SHP77 (cell line): ENCODE measurements at places on chromosomes 7 and 10.
A peak's percentile ranks its signal among the peaks of the same experiment; 100 is the strongest.

- DNase-seq = no peak
Measured at GRCh38 chr10:123778719-123779517, 112.7 kb downstream of the CPXM2 start.

- DNase-seq = peak; percentile 90
Measured at GRCh38 chr7:137169282-137169698, 174.2 kb downstream of the PTN start.

DNA sequence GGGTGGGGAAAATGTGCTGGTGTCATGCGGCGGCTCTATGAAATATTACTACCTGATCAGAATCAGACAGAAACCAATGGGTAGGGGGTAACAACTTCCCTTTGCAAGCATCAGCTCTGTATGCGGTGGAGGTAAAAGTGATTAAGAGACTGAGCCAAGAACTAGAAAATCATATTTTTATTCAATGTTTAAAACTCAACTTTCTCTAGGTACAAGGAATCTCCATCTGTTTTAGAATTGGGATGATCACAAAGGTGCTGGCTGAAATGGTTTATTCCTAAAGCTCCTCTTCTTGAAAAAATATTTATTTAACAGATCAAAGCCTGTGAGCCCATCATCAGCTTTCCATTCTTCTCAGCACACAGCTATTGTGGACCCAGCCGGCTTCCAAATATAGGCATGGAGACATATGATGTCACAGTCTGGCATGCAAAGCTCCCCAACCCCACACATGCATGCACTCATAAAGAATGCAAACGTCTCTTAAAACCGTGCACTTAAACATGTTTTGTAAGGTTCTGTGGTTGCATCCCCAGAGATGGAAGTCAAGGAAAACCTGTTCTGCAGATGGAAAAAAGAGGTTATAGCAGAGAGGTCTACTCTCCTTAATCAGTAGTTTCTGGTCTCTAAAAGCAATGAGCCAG lies 126.0 kb downstream of the SKIDA1 start:
- peak; percentile 85 for DNase-seq

DNA sequence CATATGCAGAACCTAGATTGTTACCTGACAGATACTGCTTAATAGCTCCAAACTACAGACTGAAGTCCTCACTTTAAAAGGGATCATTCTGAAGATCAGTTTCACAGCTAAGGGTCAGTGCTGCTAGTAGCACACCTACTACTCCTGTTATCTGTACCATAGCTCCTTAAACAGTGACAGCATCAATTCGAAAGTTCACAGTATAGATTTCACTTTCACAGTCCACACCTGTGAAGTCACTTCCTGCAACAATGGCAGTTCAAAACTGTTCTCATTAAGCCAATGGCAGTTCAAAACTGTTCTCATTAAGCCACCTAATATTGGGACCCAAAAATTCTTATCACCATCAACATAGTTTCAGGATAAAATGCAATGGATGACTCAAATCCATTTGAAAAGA lies 10.7 kb upstream of the FHIP2A start:
- no peak for DNase-seq

DNA sequence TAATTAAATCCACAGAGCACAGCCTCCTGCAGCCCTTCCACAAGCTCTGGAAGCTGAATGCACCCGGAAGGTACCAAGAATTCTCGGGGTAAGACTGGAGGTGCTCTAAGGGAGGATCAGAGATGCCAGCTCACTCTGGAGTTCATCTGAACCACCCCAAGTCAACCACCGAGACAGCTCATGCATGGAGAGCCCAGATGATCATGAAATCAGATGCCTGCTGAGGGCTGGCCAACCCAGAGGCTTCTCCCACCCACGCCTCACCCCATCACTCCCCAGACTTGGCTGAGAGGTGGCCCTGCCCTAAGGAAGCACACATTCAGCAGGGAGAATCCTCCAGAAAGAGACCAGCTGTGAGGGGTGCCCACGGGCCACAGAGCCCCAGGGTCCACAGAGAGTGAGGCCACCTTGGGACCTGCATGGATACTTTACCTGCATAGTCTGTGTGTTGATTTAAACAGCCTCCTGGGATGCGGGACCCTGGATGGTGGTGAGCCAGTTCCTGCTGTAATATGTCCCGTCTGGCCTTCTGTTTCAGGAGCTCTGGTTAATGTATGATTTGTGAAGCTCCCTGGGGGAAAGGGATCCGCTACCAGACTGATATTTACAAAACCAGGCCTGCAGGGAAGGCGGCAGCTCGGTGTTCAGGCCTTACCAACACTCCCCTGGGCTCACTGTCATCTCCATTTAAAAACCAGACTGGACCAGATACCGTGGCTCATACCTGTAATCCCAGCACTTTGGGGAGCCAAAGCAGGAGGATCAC lies 64.9 kb downstream of the INSIG1 start:
- no peak for DNase-seq

- no peak for DNase-seq
Measured at GRCh38 chr7:80309971-80310549, 175.4 kb downstream of the GNAI1 start.

DNA sequence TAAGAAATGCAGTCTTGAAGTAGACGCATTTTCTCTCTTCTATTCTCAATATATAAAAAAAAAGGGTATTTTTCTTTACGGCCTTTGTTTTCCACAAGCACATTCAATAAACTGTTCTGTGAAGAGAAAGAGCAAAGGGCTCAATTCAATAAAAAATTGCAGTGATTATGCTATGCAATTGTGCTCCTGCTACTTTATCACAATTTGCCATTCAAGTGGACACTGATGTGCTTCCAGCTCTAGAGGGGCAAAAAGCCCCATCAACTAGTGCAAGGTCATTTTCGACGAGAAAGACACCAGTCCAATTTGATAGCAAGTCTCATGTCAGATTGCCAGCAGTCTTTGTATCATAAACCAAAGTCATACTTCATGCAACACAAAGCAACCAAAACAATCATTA lies 82.6 kb upstream of the THSD7A start:
- no peak for DNase-seq

- DNase-seq = no peak
Measured at GRCh38 chr10:31010062-31010461, 21.6 kb downstream of the ZNF438 start.

GRCh38 chr10:100709146-100710082 lies 36.0 kb upstream of the PAX2 start:
- no peak for DNase-seq

DNA sequence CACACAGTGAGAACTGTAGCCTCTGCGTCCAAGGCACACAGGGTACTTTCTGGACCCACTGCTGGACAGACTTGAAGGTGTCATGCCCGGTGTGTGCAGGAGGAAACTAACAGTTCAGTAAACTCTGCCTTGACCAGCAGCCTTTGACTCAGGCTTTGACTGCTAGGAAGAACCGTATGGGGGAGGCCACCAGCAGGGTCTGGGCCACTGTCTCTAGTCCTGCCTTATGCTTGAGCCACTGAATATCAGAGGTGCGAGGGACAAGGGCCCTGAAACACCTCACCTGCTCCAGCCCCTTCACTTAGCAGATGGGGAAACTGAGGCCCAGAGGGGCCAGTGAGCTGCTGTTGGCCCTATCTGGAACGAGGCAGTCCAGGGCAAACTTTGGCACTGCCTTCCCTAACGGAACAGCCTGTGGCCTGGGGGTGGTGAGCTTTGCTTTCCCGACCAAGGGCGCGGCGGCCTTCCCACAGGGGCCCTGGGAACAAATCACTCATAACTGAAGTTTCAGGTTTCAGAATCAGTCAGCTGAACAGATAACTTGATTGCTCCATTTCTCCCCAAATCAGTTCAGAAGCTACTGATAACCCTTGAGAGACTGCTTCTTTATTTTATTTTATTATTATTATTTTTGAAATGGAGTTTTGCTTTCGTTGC lies 130.0 kb downstream of the FAM53B start:
- DNase-seq = no peak

DNA sequence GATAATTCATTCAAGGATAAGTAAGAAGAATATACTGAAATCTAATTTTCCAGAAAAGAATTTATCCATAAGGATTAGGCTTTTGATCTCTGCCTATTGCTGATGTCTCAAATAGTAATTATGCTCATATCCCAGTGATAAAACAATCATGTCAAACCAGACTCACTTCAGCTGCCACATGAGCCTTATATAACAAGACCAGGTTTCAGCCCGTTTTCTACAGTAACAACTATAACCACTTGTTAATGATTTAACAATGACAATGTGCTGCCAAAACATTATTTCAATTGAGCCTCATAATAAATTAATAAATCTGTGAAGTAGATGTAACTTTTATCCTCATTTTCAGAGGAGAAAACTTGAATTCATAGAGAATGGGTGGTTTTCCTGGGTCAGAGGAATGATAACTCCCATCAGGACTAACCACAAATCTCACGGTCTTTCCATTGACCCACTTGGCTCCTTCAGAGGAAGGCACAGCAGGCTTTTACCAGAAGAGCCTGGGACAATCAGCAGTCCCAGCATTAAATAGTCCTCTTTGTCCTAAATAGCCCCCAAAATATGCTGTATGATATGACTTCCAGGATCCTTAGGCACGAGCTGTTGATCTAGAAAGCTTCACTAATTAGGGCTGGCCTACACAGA lies 42.5 kb upstream of the SLIT1 start:
- no peak for DNase-seq

DNA sequence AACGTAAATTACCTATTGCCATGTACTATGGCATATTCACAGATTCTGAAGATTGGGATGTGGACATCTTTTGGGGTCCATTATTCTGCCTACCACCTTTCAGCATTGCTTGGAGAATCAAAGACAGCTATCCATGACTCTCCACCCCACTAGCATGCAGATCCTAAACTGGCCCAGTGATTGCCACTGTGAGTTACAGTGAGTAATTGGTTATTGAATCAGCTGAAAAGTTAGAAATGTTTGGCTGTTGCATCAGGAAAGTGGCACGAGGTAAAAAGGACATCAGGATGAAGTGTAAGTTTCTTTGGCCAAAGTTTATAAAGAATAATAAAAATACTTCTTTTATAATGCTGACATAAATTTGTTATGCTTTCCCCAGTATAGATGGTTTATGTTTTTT lies 148.2 kb upstream of the ETV1 start:
- DNase-seq = no peak

DNA sequence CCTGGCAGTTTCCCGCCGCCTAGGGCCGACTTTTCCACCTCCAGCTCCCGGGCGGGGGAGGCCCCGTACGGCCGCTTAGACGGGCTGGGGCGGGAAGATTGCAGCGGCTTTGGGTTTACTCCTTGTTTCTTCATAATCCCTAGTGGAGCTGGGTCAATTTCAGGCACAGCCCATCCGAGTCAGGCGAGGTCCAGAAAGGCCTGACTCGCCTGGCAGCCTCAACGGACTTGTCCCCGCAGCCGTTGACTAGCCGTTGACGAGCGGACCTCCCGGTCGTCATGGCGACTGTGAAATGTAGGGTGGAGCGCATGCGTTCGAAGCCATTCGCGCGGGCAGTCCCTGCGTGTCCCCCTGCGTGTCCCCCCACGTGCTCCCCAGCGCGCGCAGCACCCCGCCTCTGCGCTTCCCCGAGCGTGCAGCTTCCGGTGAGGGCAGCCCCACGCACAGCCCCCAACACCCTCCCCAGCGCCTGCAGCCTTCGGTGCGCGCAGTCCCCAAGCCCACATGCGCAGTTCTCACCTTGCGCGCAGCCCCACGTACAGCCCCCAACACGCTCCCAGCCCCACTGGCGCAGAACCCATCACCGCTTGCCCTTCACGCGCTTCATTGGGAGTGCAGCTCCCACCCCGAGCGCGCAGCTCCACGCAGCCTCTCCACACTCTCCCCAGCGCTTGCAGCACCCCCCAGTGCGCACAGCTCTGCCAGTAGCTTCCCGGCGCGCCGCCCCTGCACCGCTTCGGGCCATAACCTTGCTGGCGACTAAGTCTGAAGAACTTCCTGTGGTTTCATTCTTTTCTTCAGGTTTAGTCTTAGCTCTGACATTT lies 67.8 kb downstream of the TBX20 start:
- DNase-seq = no peak

DNA sequence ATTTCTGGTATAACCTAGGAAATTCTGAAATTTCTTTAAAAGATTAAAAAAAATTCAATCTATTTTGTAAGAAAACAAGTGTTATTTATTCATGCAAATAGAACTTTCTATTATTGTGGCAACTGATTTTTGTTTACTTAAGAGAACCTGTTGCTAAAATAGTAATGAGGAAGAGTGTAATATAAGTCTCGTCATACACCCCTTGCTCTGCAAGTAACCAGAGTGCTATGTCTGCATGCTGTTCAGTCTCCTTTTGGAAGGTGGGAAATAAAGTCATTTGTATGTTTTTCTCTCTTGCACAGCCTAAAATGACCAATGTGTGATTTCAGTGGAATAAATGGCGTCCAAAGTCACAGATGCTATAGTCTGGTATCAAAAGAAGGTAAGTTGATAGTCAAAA lies 41.3 kb downstream of the PHTF2 start:
- no peak for DNase-seq

- no peak for DNase-seq
Measured at GRCh38 chr10:77114181-77114821, 523.3 kb downstream of the KCNMA1 start.

DNA sequence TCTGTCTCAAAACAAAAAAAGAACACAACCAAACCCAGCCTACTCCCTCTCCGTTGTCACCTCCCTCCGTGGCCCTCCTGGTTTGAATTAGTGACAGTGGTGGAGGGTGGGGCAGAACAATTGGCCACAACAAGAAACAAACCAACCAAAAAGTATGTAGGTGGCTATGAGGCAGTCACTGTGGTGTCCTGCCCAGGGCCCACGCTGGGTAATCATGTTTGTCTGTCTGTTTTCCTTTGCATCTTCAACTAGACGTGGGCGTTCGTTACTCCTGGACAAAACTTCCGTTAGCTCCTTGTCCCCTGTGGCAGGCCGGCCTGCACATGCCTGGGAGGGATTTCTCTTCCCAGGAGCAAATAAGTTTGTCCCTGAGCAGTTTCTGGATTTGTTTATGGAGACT lies 78.4 kb downstream of the XRCC2 start:
- no peak for DNase-seq

- no peak for DNase-seq
Measured at GRCh38 chr10:88082806-88083596, 219.6 kb downstream of the PTEN start.

DNA sequence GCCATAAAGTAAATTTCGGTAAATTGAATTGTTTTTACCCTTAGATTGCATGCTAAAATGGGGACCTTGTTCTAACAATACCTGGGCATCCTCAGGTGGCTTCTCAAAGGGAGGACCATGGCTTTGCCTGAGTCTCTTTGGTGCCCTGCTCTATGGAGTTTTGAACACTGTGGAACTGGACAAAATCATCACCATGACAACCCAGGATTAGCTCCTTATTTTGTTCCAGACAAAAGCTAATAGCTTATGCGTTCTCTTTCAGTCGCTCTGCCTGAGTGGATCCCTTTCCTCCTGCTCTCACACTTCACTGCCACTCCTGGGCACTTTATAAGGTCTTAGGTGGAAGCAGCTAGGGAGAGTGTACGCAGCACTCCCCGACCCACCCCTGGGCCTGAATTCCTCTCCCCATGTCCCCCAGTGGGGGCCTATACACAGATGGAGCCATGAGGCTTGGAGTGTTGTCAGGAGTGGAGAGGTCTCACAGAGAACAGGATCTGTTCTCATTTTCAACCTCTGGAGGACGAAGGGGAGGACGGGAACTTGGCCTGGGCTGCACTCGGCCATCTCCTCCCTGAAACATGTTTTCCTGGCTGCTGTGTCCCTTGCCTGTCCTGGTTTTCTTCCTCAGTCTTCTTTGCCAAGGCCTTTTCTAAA lies 19.0 kb downstream of the ADCYAP1R1 start:
- no peak for DNase-seq

GRCh38 chr7:77649716-77650349 lies 46.4 kb upstream of the RSBN1L start:
- no peak for DNase-seq

- DNase-seq = no peak
Measured at GRCh38 chr10:49179699-49180443, 8.3 kb downstream of the TMEM273 start.

GRCh38 chr7:23474829-23475575 lies 4.7 kb upstream of the IGF2BP3 start:
- DNase-seq = no peak
